Epithelial cell of umbilical artery (primary cell): ENCODE measurements at places on chromosomes 7 and 10. TPM values are rescaled to one million over a fixed set of nuclear protein-coding genes. Genes with fewer than 3 reads are reported as not detected.

TMEM213 gene
- total RNA-seq = not detected in 2 replicates

NRCAM gene
- total RNA-seq = 31.9 and 32.8 TPM in 2 replicates

MET gene
- 34.8 and 77.7 TPM in 2 replicates for total RNA-seq

IFIT1B gene
- not detected in 2 replicates for total RNA-seq

DNAH11 gene
- total RNA-seq = 1.6 and 3.0 TPM in 2 replicates

PLCE1 gene
- under 0.01 TPM in 2 replicates for total RNA-seq

CPA5 gene
- not detected in 2 replicates for total RNA-seq

ADIRF gene
- total RNA-seq = 12.0 TPM in 1 of 2 replicates, not detected in the other

MSMB gene
- total RNA-seq = not detected in 2 replicates

CACUL1 gene
- total RNA-seq = 19.9 and 20.8 TPM in 2 replicates

EEPD1 gene
- total RNA-seq = 0.32 and 1.4 TPM in 2 replicates

AGR2 gene
- not detected in 2 replicates for total RNA-seq

EN2 gene
- total RNA-seq = under 0.01 TPM in 1 of 2 replicates, not detected in the other

GAD2 gene
- total RNA-seq = not detected in 2 replicates

AQP1 gene
- 3.6 and 9.3 TPM in 2 replicates for total RNA-seq

ZWINT gene
- 53.9 and 56.8 TPM in 2 replicates for total RNA-seq

ADCYAP1R1 gene
- total RNA-seq = 0.15 and 4.2 TPM in 2 replicates

FAM25A gene
- not detected in 2 replicates for total RNA-seq
